Amygdala (tissue), 56 donors: ENCODE measurements at places on chromosomes 6 and 20.

- no peak for DNase-seq
Measured at GRCh38 chr20:63408684-63409046, 47.5 kb upstream of the CHRNA4 start.

GRCh38 chr6:87917886-87918285 is 129.8 kb upstream of the SPACA1 start:
- DNase-seq = no peak

GRCh38 chr6:10390495-10391298 is 24.2 kb downstream of the TFAP2A start:
- no peak for DNase-seq

- DNase-seq = no peak
Measured at GRCh38 chr6:56297022-56297989, 49.9 kb upstream of the COL21A1 start.

- DNase-seq = no peak
Measured at GRCh38 chr6:129006724-129007514, 124.0 kb downstream of the LAMA2 start.

DNA sequence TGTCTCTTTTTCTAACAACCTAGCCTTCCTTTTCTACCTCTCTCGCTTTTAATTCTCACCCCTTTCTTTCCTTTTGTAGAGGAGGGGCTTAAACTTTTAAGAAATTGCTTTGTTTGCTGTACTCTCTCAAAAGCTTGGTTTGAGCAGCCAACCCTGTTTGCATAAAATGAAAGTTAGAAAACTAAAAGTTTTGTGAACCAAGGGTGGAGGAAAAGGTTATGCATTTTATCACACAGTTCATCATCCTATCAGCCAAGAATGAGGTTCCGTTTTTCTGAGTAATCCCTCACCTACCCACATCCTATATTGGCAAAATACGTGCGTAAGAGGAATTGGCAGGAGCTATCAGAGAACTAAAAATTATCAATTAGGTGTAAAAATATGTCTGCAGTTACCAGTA is 42.8 kb upstream of the LOC128125822 start:
- DNase-seq = no peak

- DNase-seq = no peak
Measured at GRCh38 chr6:56958481-56958880, 3.6 kb downstream of the BEND6 start.

DNA sequence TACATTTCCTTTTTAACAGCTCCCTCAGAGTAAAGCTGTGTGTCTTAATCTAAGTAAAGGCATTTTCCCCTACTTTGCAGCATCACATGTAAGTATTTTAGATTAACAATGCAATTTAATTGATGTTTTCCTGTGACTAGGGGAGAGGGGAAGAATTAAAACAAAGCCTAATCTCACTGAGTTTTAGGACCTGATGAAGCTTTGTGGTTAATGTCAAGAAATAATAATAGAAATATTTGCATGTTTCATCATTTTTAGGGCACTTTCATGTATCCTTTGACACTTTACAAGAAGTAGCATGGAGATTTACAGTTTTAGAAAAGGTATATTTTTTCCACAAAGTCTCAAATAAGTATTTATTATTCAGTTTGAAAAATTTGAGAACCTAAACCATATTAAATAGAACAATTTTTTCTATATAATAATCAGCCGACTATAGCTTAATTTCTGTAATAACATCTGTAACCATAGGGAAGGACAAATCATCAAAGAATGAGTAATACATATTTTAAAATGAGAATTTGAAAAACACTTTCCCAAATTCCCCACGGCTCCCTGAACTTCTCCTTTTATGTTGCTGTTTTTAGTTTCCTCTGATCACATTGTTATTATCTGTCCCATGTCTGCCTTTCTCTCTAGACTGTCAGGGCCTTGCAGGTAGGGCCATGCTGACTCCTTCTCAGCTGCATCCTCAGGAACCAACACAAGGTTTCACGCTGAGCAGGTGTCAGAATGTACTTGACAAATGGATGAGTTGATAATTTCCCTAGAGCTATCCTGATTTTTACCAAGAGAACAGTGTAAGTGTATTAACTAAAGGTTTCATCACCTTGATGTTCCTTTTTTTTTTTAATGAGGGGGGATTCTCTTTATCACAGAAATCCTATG is 338.1 kb downstream of the SYNE1 start:
- no peak for DNase-seq

- no peak for DNase-seq
Measured at GRCh38 chr6:46961232-46961631, 39.5 kb upstream of the ADGRF5 start.
